ENCODE measurements at places on chromosomes 3 and 15. TPM values are rescaled to one million over a fixed set of nuclear protein-coding genes. Genes with fewer than 3 reads are reported as not detected.

DNA sequence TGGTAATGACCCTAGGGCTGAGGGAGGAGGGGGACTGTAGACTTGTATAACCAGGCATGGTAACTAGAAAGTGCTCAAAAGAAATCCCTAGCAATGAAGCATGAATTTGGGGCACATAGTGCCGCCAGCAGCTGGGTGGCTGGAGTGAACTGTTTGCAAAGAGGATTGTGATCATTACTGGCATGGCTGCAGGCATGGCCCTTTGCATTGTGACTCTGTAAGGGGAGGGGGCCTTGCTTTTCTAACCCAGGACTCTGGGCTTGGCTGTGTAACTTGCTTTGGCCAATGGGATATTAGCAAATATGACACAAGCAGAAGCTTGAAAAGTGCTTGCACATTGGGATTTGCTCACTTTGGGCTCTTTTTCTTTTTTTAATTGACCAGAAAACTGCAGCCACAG lies 112.5 kb upstream of the RAD18 start:
- no peaks in the 10 kb centered on the region for H3K27me3 ChIP-seq
- H3K4me1 ChIP-seq, result no peaks in the 10 kb centered on the region
- DNase-seq, result no peak
- H3K27ac ChIP-seq, result no peak overlapping the region
- H3K4me3 ChIP-seq, result no peak overlapping the region

GRCh38 chr15:25783607-25784540 lies 79.3 kb downstream of the ATP10A start:
- H3K4me1 ChIP-seq, result no peaks in the 10 kb centered on the region
- H3K36me3 ChIP-seq, result no peaks in the 10 kb centered on the region
- no peak overlapping the region for H3K27ac ChIP-seq
- no peak for DNase-seq
- H3K27me3 ChIP-seq, result no peaks in the 10 kb centered on the region

PP2D1 gene
- not detected for total RNA-seq

DNA sequence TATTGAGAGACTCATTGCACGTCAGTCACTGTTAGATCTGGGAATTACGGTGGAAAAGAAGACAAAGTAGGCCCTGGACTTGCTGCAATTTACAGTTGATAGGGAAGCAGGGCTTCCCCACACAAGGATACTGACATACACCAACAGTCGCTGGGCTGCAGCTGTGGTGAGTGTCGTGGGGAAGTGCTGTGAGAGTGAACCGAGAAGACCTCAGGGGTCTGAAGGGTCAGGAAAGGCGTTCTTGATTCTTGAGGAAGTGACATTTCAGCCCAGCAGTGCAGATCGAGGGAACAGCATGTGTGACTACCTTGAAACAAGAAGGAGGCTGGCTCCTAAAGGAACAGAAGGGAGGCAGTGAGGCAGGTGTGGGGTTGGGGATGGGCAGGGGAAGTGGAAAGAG lies 22.5 kb downstream of the MYZAP start:
- DNase-seq, result no peak
- peaks cover 40% of the 10 kb centered on the region for H3K4me1 ChIP-seq
- H3K4me3 ChIP-seq, result no peak overlapping the region
- H3K27ac ChIP-seq, result no peak overlapping the region
